ENCODE measurements at places on chromosomes 6 and 20. TPM values are rescaled to one million over a fixed set of nuclear protein-coding genes. Genes with fewer than 3 reads are reported as not detected.

- no peak overlapping the region for H3K27ac ChIP-seq
- H3K36me3 ChIP-seq, result no peaks in the 10 kb centered on the region
- no peak overlapping the region for H3K4me3 ChIP-seq
Observed at GRCh38 chr6:37207903-37208456, 38.0 kb downstream of the PIM1 start.

Gene CRISP2
- 22.7 TPM for total RNA-seq

- no peaks in the 10 kb centered on the region for H3K27me3 ChIP-seq
- no peaks in the 10 kb centered on the region for H3K36me3 ChIP-seq
- no peaks in the 10 kb centered on the region for H3K4me1 ChIP-seq
- H3K4me3 ChIP-seq, result no peak overlapping the region
Observed at GRCh38 chr6:1786455-1787453, 177.0 kb downstream of the FOXC1 start.

GRCh38 chr6:27809939-27810767, 102.0 kb downstream of the OR2B2 start:
- H3K27me3 ChIP-seq, result no peaks in the 10 kb centered on the region
- no peaks in the 10 kb centered on the region for H3K36me3 ChIP-seq
- DNase-seq, result peak; percentile 93
- H3K4me3 ChIP-seq, result peak overlapping the region; percentile 58
- peak overlapping the region; percentile 90 for H3K27ac ChIP-seq
- H3K4me1 ChIP-seq, result no peaks in the 10 kb centered on the region

GRCh38 chr6:11917951-11918738, 94.0 kb upstream of the HIVEP1 start:
- DNase-seq, result no peak
- H3K27me3 ChIP-seq, result no peaks in the 10 kb centered on the region
- H3K4me3 ChIP-seq, result no peak overlapping the region
- H3K27ac ChIP-seq, result no peak overlapping the region
- H3K36me3 ChIP-seq, result no peaks in the 10 kb centered on the region

- H3K4me3 ChIP-seq, result no peak overlapping the region
- no peak overlapping the region for H3K27ac ChIP-seq
- no peak for DNase-seq
Observed at GRCh38 chr20:40016392-40016791, 672.6 kb downstream of the MAFB start.

Gene MLIP
- total RNA-seq, result 0.55 TPM

DNA sequence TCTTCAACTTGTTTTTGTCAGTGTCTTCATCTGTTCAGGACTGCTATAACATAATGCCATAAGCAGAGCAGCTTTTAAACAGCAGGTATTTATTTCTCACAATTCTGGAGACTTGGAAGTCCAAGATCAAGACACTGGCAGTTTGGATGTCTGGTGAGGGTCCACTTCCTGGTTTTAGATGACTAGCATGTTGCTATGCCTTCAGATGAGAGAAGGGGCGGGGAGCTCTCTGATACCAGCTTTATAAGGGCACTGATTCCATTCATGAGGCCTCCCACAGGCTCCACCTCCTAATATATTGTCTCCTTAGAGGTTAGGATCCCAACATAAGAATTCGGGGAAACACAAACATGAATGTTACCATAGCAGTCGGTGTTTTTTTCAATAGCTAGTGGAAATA, 52.9 kb downstream of the FAM83B start:
- no peak overlapping the region for H3K27ac ChIP-seq
- no peak for DNase-seq
- H3K4me1 ChIP-seq, result no peaks in the 10 kb centered on the region
- H3K27me3 ChIP-seq, result no peaks in the 10 kb centered on the region

DNA sequence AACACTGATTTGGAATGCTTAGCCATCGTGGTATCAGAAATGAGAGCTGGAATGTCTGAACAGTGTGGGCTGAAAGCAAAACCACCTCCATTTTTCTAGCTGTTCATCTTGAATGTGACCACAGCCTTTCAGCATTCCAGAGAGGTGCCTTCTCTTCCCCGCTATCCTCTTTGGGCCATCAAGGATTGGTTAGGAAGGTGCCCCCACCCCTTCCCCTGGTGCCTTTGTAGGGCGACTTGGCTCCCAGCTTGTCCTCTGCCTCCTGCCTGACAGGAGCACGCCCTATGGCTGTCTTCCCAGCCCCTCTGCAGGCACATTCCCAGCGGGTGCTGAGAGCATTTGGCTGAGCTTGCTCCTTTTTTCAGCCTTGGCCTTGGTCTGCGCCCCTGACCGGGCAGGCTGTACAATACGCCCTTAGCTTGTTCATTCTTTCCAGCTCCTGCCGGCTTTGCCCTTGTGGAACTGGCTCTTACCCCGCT, 97.5 kb downstream of the ARMC2 start:
- H3K27me3 ChIP-seq, result no peaks in the 10 kb centered on the region
- H3K27ac ChIP-seq, result peak overlapping the region; percentile 75
- no peak overlapping the region for H3K4me3 ChIP-seq
- DNase-seq, result peak; percentile 60
- H3K36me3 ChIP-seq, result no peaks in the 10 kb centered on the region
- peaks cover 10% of the 10 kb centered on the region for H3K4me1 ChIP-seq

Gene PRDM13
- total RNA-seq, result 0.74 TPM
